ENCODE measurements at places on chromosomes 5 and 9.

GRCh38 chr5:134143944-134144941 is 29.8 kb downstream of the TCF7 start:
- no peak for DNase-seq

GRCh38 chr5:31407921-31408693 is 123.8 kb downstream of the DROSHA start:
- no peak for DNase-seq

DNA sequence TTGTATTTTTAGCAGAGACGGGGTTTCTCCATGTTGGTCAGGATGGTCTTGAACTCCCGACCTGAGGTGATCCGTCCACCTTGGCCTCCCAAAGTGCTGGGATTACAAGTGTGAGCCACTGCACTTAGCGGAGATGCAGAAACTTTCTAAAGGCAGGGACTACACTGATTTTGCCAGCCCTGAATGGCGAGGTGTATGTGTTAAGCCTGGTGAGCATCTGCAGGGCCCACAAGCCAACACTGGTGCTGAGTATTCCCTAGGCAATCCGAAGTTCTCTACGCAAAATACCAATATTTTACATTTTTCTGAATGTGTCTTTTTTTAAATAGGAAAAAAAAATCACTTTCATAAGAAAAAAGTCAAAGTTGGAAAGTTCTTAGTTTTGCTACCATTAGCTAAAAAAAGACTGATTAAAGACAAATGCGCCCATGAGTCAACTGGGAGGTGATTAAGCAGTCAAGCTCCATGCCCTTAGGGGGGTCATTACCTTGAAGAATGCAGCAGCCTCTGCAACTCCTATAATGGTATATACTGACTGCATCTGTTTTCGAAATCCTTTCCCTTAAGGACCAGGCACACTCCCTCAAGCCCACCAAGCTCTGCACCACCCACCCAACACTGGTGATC is 502.8 kb downstream of the BNC2 start:
- no peak for DNase-seq

- DNase-seq: no peak
Observed at GRCh38 chr5:65483546-65484346, 2.0 kb upstream of the ADAMTS6 start.

DNA sequence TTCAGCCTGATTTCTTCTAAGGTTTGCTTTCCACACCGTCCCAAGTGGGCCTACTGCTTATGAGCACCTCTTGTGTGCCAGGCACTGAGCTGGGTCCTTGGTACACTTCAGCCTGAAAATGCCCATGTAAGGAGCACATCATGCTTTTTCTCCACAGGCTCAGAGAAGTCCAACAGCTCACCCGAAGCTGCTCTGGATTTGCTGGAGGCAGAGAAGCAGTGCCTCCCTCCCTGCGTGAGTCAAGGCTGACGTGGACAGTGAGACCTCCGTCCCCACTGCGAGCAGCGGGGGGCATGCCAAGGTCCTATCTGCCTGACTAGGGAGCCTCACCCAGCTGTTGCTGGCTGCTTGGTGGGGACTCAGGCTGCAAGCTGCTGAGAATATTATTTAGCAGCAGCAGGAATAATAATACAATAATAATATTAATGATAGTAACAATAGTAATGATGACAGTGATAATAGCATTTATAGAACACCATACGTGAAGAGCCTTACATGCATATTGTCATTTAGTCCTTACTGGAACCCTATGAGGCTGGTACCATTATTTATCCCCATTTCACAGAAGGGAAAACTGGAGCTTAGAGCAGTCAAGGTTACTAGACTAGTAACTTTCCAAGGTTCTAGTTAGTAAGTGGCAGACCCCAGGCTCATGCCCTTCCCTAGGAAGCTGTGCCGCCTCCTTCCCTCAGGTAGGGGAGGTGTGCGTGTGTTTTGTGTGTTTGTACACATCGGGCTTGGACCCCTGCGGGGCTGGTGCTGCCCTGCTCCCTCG is 194.8 kb downstream of the HSPA4 start:
- no peak for DNase-seq

GRCh38 chr5:78657201-78657600 is 8.6 kb upstream of the LHFPL2 start:
- DNase-seq: no peak

- DNase-seq: no peak
Observed at GRCh38 chr5:165495829-165496380, 1990.5 kb downstream of the MAT2B start.

DNA sequence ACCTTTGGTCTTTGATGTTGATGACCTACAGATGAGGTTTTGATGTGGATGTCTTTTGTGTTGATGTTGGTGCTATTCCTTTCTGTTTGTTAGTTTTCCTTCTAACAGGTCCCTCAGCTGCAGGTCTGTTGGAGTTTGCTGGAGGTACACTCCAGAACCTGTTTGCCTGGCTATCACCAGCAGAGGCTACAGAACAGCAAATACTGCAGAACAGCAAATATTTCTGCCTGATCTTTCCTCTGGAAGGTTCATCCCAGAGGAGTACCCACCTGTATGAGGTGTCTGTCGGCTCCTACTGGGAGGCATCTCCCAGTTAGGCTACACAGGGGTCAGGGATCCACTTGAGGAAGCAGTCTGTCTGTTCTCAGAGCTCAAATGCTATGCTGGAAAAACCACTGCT is 694.5 kb upstream of the CDH6 start:
- DNase-seq: no peak

GRCh38 chr9:22643541-22643940 is 196.9 kb downstream of the DMRTA1 start:
- no peak for DNase-seq

DNA sequence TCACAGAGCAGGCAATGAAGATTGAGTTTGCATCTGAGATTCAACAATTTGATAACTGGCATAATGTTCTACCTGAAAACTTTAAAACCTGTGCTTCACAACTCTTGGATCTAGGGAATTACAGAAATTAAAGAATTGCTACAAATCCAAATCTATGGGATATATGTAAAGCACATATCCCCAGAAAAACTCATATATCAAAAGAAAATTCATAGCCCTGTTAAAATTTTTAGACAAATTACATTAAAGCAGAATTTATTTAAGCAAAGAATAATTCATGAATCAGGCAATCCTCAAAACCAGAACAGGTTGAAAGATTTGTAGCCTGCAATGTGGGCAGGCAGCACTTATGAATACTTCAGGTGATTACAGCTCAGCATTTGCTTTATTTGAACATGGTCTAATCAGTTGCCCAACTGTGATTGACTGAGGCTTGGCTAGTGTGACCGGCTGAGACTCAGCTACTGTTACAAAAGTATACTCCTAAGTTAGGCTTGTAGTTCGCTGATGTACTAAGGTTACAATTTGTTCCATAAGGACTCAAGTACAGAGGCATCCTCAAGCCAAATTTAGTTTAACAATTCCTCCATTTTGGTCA is 10.3 kb upstream of the UBTD2 start:
- no peak for DNase-seq

GRCh38 chr5:149639737-149640136 is 58.4 kb downstream of the ARHGEF37 start:
- no peak for DNase-seq

DNA sequence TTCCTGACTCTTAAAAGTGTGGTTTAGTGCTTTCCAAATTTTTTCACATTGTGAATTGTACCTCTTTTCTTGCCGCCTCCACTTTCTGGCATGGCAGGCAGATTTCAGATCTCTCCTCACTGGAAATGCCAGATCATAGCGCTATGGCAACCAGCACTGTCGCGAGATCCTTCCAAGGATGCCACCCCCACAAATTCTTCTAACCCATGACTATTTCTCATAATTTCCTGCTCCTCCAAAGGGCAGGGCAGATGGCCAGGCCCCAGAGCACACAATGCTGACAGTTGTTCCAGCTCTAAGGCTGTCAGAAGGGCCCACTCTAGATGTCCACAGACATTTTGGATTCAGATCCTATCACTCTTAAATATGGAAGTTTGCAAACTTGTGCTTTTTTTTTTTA is 446.2 kb upstream of the RIOK2 start:
- DNase-seq: no peak

- DNase-seq: no peak
Observed at GRCh38 chr9:96651626-96652025, 3.5 kb downstream of the PRXL2C start.

DNA sequence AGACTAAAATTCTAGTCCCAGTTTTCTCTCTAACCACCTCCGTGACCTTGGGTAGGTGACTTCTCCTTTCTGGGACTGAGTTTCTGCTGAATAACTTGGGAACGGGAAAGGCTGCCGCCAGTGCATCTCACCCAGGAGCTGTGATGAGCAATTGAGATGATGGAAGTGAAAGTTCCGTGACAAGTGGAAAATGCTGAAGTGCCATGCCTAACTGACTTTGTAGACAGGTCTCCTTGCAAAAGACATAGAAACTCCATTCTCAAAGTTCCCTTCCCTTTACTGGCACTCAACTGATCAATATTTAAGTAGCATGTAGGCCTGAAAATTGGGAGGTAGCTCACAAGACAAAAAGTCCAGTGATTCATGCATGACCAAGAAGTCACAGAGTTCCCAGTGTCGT is 6.3 kb upstream of the ADAM19 start:
- DNase-seq: no peak

GRCh38 chr5:94623011-94623410 is 4.5 kb downstream of the SLF1 start:
- DNase-seq: no peak

DNA sequence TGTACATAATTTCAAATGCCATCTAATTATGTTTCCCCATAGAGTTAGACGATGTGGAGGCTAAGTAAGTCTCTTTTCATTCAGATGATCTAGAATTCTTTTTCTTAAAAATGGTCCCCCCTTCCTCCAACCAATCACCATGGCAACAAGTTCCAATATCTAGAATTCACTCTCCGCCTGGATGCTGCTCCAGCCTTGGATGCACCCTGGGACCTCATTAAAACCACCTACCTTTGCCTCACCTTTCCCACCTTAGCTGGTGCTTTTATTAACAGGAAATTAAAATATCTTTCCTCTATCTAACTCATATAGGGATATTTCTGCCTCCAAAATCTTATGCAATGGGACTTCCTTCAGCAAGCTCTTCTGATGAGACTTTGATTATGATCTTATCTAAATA is 49.0 kb downstream of the DIRAS2 start:
- no peak for DNase-seq

- DNase-seq: no peak
Observed at GRCh38 chr5:149837680-149838269, 106.8 kb downstream of the PDE6A start.

DNA sequence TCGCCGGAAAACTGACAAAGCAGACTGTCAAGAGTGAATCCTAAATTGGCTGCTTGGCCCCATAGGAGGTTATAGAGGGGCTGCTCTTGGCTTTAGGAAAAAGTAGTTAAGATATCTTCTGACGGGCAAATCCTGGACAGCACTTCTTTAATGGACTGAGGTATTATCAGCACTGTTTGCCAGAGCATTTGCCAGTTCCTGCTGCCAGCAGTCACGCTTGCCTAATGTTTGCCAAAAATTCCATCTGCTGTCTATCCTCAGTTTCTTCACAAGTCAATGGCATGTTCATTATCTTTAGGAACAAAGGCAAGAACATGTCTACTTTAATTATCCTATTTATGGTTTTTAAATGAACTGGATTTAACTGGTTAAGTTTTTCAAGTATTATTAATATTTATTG is 25.8 kb upstream of the SREK1 start:
- DNase-seq: no peak

DNA sequence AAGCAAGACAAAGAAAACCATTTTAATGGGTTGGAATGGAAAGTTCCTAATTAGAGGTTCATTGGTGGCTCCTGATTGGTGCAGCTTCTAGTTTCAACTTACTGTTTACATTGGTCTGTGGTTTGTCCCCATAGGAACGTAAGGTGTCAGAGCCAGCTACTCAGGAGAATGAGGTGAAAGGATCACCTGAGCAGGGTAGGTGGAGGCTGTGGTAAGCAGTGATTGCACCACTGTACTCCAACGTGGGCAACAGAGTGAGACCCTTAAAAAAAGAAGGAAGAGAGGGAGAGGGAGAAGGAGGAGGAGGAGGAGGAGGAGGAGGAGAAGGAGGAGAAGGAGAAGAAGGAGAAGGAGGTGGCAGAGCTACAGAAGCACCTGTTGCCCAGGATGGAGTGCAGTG is 30.4 kb downstream of the KCNIP1 start:
- no peak for DNase-seq

DNA sequence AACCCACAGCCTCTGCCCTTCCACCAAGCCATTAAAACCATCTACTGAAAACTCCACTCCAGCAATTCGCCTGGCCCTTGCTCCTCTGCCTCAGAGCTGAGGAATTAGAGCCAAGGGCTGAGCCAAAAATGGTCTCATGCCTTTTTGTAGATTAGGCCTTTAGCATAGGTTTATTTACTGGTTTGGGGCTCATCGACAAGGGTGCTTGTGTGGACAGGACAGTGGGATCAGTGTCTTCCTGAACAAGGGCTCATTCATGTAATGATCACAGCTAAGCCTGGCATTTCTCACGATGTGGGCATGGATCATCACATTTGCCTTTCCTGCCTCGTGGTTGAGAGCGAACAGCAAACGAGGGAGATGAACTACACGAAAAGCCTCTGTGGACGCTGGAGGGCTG is 59.2 kb upstream of the PHF24 start:
- DNase-seq: no peak

- no peak for DNase-seq
Observed at GRCh38 chr5:83645936-83646335, 74.7 kb downstream of the HAPLN1 start.

DNA sequence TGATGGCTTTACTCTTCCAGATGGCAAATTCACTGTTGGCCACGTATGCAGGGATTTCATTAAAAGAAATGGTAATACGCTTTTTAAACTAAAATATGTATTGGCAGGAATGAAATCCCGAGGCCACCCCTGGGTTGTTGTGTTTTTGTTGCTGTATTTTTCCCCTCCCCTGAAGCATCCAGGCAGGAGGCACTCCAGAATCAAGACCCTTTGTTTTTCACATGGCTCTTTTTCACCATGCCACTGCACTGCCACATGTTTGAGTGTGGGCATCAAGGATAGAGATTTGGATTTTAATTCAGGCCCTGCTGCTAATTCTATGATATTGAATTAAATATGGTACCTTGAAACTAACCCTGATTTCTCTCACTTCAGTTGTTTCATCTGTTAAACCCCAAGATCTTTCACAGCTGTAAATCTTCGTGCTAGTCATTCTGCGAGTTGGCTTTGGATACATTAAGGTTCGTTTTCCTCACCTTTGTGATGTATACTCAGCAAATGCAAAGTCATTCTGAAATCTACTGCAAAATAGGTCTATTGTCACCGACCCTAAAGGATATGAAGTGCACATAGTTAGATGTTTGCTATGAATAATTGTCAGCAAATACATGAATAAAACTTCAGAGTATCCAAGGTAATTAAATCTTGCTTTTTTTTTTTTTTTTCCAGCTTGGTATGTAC is 533.4 kb downstream of the PTPRD start:
- DNase-seq: no peak

DNA sequence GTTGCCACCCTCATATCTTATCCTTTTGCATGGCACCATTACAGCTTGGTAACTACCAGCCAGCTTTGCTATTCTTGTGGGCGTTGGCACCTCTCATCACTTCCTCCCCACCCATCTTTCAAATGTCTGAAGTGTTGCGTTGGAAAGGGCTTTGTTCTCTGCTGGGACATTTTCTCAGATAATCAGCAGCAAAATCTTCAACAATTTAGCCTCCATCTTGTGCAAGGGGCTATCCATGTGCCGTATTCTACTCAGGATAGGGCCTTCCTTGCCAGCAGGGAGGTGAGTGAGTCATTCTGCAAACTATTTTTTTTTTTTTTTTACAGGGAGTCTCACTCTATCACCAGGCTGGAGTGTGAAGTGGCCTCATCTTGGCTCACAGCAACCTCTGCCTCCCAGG is 62.1 kb upstream of the NUDT12 start:
- DNase-seq: no peak

All from activated T-cell treated with anti-CD3 and anti-CD28 coated beads for 4 hours (primary cell).